ENCODE measurements at places on chromosomes 3 and 15.

DNA sequence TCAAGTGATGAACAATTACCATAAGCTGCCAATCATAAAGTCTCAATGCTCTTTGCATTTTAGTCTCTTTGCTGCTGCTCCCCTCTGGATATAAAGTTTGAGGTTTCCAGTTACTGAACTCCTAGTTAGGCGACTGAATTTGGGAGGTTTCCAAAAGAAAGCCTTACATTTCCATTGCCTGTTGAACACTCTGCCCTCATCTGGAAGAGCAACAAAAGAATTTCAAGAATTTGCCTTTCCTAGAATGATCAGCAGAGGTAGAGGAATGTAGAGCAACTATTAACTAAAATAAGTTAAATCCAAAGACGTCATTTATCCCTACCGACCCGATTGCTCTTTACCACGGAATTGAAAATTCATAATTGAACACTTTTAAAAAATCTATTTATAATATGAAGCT, 53.4 kb upstream of the PRICKLE2 start:
- DNase-seq = no peak

GRCh38 chr3:150146991-150147761, 176.5 kb upstream of the PFN2 start:
- peak; percentile 85 for DNase-seq

DNA sequence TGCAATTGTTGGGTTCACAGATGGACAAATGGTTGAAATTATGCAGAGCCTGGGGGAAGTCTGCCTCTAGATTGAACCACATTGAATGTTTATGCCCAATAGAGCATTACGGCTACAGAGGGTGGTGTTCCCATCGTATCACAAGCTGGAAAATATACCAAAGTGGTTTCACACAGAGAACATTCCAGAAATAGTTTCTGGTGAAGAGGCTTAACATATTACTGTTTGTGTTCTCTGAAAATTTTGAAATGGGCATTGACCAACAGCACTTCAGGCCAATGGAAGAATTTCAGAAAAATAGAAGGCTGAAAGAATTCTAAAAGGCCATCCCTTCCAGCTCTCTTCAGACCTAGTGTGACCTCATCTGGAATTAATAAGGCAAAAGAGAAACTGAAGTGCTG, 203.9 kb downstream of the NEK10 start:
- DNase-seq = peak; percentile 11

DNA sequence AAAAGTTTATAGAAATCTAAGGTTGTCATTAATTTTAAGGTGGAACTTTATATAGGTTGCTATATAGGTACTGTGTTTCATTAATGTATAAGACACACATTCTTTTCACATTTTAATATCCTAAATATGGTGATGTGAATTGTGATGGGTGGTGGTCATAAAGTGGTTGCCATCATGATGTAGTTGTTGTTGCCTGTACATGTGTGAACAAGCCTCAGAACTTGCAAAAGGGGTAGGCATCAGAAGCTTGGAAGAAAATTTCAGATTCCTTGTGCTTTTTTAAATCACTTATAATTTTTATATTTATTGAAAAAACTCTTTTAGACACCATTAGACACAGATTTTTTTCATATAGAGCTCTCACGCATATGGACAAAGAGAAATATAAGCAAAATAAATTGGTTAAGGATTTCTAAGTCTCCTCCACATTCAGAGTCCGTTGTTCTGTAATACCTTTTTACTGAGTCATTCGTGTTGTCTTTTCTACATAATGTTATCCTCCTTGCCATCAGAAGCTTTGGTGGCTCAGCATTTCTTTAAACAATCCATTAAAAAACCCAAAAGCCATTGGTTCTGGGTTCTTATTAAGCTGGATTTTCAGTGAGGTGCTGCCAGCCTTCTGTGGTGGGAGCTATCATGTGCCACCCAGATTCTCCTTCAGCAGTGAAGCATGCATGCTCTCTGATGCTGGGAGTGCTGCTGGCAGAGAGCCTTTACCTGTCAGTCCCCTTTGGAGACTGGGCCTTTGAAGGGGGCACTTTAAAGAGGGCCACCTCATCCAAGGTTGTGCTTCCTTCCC, 140.4 kb upstream of the GALNT15 start:
- no peak for DNase-seq

DNA sequence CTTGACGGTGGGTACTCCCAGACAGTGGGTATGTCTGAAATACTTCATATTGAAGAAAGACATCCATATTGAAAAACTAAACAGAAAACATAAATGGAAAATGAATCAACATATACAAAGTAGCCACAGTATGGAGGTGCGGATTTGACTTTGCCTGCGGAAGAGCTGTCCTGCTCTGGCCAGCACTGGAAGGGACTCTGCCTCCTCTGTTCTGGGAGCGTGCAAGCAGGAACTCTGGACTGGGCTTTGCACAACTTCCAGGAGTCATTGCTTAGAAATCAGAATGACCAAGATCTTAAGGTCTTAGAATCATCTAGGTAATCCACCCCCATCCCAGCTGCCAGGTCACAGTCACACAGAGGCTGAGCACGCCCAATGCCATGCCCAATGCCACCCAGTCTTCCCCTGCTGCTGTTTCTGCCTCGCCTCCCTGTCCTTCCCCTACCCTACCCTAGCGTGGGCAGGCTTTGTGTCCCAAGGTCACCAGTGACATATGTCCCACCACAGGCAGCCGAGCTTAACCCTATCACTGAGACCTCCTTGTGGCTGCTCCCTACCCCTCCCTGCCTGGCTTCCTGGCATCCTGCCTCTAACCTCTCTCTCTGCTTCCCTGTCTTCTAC, 36.3 kb downstream of the CDC25A start:
- no peak for DNase-seq

GRCh38 chr3:113548501-113548900, 16.1 kb downstream of the SIDT1 start:
- no peak for DNase-seq

DNA sequence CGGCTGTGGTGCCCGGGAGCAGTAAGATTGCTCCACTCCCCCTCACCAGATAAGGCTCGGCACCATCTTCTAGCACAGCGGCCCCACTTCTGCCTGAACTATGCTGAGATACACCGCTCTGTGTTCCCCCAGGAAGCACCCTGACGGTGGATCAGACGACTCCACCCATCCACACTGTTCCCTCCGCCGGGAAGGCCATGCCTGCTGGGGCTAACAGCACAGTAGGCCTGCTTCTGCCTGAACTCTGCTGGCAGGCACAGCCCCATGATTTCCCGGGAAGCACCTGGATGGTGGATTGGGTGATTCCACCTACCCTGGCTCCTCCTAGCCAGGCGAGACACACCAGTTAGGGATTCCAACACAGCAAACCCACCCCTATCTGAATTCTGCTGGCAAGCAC, 36.3 kb upstream of the PPM1L start:
- DNase-seq = no peak

DNA sequence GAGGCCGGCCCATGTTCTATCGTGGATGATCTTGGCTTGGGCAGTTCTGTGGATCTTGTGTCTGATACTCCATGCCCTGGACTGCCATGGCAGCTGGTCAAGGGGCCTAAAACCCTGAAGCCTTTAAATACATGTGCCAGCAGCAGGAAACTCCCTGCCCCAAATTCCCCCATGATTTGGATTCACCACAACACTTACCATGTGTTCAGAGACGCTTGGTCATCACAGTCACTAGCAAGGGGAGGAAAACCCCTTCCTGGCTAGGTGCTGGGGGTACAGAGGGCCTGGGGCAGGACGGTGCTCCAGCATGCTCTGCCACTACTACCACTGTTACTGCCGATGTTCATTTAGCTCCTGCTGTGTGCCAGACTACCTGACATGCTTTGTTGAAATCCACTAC, 94.4 kb downstream of the DNAJB8 start:
- no peak for DNase-seq

DNA sequence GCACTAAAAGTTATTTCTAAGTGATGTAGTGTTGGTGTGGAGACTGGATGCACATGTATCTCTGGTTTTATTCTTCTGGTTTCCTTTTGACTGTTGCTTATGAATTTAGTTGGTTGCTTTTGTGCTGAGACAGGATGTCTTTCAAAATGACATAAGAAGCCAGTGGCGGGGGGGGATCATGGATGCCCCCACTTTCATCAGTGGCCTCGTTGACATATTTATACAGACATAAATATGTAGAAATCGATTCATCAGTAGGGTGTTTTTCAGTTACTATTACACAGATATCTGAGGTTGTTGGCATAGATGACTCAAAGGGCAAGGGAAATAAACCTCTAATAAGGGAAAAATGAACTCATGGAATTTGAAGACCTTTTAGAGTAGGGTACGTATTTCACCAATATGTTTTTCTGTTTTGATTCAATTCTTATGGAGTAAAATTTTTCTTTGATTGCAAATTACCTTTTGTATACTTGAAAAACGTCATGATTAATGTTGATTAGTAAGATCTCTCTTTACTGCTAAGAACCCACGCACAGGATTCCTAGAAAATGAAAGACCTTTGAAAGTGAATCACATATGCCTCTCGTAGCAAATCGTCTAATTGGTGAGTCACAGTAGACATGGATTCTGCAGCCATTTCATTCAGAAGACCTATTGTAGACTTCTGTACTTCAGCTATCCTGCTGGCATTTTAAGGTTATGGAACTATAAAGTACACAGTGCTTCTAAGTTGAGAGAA, 97.4 kb upstream of the RBMS3 start:
- DNase-seq = no peak

DNA sequence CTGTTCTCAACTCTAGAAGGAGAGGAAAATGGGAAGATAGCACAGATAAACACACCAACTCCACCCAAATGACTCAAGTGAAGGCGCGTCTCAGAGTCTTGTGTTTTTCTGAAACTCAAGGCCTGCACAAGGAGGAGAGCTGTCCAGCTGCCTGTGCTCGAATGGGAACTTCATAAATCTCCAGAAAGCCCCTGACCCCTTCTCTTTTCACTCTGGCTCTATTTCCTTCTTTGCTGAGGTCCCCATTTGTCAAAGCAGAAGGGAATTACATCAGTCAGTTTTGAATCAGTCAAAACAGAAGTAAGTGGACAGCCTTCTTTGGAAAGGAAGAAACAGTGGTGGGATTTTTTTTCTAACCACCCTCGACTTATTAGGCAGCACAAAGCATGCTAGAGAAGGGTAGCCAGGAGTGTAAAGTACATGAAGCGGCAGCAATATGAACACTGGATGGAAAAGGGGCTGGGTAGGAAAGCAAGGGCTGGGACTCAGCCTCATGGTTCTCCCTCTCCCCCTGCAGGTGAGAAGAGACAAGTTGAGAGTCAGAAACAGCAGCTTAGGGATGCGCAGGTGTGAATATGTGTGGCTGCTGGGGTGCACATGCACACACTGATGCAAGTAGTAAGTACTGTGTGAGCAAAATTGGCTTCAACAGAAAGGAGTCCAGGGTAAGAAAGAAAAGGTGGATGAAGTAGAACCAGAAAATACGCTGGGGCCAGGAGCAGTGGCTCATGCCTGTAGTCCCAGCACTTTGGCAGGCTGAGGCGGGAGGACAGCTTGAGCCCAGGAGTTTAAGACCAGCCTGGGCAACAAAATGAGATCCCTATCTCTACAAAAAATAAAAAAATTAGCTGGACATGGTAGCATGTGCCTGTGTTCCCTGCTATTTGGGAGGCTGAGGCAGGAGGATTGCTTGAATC, 36.6 kb upstream of the MAGEF1 start:
- DNase-seq = no peak

All from AG04450 (cell line).